ENCODE measurements at places on chromosomes 13 and 19.

DNA sequence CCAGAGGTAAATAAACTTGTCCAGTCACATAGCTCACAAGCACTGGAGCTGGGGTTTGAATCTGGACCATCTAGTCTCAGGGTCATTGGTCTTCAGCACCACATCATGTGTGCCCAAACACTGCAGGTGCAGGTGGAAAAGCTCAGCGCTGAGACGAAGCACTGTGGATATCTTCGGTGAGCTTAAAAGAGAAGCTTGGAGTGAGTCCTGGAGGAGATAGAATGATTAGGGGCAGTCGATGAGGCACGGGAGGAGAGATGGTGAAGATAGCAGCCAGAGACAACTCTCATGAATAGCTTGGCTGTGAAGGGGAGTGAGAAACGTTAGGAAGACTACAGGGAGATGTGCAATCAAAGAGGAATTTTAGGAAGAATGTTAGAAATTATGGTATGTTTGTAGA lies 389.3 kb downstream of the FGF9 start:
- no peak for DNase-seq

- DNase-seq, result no peak
These were observed 5.7 kb downstream of the ZNF574 start for GRCh38 chr19:42081584-42082203.

- DNase-seq, result no peak
These were observed 43.6 kb downstream of the ARHGAP35 start for GRCh38 chr19:46904114-46905060.

DNA sequence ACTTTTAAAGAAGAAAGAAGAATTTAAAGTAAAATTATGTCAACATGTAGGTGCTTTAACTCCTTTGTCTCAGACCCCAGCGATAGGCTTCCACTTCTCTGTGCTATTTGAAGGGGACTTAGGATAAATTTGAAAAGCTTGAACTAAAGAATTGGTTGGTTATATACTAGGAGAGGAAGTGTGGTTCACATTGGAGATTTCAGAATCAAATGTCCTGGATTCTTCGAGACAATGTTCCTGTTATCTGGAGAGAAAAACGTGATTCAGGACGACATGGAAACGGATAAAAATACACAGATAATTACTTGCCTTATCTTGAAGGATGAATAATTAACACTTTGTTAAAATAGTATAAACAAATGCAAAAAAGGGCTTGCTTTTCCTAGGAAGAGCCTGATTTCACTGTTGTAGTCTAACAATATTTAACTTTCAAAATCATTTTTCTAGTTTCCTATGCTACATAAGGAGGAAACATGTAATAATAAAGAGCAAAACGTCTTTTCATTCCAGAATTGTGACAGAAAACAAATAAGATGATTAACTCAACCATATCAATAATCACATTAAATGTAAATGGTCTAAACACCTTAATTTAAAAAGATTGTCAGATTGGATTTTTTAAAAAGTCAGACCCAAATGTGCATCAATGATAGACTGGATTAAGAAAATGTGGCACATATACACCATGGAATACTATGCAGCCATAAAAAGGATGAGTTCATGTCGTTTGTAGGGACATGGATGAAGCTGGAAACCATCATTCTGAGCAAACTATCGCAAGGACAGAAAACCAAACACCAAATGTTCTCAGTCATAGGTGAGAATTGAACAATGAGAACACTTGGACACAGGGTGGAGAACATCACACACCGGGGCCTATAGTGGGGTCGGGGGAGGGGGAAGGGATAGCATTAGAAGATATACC lies 724 bp upstream of the ZNF780A start:
- DNase-seq, result no peak

- no peak for DNase-seq
These were observed 21.2 kb downstream of the RCN3 start for GRCh38 chr19:49549045-49549444.

GRCh38 chr19:49315111-49315510 lies 9.9 kb downstream of the SLC6A16 start:
- DNase-seq, result no peak

GRCh38 chr19:2726904-2727639 lies 5.9 kb upstream of the DIRAS1 start:
- DNase-seq, result no peak

- no peak for DNase-seq
These were observed 128.8 kb downstream of the ATP11A start for GRCh38 chr13:112818698-112819045.

DNA sequence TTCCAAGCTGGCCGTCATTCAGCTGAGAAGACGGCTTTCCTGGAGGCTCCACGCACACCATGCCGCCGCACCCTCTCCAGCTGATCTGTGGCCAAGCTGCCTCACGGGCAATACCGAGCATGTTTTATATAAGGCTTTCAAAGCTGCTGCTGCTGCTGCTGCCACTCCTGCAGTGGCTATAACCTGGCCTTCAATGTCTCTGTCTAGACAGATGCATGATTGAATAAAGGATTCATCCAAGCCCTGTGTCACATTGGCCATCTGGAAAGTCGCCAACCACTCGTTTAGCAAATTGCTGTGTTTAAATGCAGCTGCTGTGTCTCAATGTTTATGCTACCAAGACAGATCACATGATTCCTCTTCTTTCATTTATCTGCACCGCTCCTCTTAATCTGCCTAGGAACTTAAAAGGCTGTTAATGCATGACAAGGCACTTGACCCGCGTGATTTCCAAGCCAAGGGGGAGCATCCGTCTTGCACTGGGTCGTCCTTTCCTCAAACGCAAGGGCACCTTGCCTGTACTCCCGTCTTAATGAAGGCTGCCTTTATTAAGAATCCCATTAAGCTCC lies 114.3 kb downstream of the TEX26 start:
- DNase-seq, result no peak

DNA sequence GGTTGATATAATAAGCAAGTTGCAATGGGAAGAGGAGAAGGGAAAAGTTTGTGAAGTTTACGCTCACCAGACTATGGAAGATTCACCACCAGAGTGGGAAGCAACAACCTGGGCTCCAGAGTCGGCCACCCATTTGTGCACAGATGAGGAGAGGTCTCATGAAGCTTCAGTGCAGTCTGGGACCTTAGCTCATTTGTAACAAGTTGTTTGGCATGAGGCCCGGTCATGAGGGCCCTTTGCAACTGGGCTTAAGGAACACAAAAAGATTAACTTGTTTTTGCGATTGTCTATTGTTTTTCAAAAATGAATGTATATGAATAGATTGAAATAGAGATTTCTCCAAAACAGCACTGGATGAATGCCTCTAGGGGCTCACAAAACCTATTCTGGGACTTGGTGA lies 94.2 kb downstream of the ZNF737 start:
- no peak for DNase-seq

DNA sequence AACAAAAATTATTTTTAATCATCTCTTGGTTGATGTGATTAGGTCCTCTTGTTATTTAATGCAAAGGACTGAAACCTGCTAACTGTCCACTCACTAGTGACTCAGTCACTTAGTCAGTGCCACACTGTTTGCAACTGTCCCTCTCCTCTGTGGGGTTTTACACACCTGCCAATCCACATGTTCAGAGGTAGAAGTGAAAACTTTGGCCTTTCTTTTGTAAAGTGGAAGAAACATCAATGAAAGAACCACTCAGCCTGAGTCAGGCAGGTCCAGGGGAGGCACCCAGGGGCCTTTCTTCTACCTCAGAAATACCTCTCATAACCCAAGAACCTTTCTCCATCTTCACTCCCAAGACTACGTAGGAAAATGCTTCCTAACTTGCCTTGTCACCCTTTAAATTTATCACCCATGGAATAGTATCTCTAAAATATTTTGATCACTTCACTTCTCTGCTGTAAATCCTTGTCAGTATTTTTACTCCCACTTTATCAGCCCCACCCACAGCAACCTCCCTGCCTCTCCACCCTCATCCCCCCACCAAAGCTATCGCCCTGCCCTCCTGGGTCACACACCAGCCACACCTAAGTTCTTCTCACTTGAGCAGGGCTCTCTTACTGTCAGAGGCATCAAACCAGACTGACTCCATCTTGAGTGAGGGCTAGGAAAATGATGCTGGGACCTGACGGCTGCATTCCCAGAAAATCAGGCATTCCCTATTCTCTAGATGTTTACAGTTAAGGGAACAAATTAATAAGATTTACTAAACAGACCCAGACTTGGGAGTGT lies 29.6 kb upstream of the EEF1AKMT1 start:
- no peak for DNase-seq

DNA sequence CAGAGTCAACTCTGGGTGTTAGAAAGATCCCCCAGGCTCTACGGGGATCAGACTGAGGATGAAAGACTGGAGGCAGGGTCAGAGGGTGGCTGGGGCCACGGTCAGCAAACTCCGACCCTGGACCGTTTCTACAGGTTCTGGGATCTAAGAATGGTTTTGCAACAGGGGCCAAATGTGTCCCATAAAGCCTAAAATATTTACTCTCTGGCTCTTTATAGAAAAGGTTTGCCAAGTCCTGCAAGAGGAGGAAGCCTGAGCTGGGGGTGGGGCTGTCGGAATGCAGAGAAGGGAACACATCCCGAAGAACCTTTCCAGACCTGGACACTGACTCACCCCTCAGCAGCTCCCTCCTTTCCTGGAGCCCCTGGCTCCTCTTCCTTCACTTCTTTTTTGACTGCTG lies 20.7 kb downstream of the LIG1 start:
- DNase-seq, result no peak

DNA sequence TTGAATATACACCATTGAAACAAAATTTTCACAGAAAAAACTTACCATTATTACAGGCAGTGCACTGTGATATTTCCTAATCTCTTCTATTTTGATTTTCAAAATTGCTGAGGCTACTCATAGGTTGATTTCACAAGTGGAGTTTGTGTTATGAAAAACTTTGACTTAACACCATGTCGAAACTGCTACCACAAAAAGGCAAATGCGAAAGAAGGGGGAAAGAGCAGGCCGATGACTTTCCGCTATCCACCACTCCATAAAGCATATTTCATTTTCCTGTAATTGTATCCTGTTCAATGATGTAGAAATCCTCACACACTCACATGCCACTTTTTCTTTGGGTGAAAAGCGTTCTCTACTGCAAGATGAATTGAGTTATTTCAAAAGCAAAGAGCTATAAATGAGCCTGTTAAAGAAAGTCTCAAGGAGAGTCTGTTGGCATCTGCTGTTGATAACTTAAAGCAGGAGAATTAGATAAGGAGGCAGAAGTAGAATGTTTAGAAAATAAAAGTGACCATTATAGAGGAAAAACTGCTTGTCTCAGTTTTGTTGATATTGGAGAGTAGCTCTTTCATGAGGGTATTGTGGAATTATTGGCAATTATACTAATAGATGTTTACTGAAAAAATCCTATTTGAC lies 18.8 kb downstream of the KL start:
- no peak for DNase-seq

- no peak for DNase-seq
These were observed 48.1 kb downstream of the ZC3H13 start for GRCh38 chr13:46004491-46004890.

DNA sequence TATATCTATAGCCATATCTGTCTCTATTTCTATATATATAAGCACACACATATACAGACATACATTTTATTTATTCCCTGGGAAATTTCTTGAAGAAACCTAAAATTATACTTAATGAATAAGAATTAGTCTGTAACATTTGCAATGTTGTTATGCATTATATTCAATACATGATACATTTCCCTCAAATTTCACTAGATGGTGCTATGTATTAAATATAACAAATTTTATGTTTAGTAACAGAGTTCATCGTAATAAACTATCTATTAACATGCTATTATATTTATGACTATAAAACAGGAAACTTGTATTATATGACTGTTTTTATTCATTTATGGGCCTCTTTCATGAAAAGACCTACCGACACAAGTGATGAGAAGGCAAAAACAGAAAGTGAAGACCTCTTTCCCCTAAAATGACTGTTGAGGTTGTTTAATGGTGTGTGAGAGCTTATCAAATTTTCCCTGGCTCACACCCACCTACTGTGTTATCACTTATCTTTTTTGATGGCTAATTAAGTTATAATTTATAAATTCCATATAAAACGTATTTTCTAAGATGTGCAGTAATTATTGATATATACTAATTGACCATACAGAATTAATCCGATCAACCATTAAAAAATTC lies 881.9 kb downstream of the SLITRK6 start:
- DNase-seq, result no peak

DNA sequence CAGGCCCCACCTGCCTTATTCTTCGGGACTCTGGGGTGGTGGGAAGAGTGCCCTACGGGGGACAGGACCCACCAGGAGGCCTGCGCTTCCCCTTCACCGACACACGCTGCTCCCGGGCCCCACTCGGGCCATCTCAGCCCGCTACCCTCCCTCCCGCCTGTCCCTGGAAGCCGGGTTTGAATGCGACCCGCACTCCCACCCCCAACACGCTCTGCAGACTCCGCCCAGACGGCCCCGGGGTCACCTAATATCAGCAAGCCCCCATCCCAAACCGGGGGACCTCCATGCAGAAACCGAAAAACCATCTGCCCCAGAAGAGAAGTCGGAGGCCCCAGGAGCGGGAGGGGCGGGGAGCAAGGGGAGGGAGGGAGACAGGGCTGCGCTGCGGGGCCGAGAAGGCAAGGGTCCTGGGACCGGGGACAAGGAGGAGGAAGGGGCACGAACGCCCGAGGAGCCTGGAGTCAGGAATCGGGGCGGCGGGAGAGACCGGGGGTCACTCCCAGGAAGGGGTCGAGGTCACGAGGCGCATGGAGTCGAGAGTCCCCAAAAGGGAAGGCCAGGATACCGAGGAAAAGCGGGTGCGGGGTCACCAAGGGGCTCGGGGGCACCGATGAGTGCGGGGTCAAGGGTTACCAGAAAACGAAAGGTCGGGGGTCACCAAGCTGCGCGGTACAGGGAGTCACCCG lies 766 bp downstream of the SBNO2 start:
- no peak for DNase-seq

DNA sequence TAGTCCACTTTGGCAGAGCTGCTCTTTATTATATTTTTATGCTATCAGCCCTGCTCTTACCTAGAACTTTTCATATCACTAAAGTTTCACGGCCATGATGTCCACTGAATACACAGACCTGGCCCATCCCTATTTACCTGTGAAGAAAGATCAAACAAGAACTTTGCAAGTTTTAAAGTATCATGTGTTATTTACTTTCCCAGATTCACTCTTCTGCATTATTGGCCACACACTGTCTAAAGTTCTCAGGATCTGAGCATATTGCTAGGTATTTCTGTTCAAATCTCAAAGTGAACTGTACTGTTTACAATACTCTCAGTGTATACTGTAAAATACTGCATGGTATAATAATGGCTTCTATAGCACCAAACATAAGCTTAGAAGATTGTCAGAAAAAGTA lies 405.2 kb downstream of the KLF12 start:
- DNase-seq, result no peak

GRCh38 chr13:23703246-23703860 lies 133.1 kb downstream of the TNFRSF19 start:
- no peak for DNase-seq

DNA sequence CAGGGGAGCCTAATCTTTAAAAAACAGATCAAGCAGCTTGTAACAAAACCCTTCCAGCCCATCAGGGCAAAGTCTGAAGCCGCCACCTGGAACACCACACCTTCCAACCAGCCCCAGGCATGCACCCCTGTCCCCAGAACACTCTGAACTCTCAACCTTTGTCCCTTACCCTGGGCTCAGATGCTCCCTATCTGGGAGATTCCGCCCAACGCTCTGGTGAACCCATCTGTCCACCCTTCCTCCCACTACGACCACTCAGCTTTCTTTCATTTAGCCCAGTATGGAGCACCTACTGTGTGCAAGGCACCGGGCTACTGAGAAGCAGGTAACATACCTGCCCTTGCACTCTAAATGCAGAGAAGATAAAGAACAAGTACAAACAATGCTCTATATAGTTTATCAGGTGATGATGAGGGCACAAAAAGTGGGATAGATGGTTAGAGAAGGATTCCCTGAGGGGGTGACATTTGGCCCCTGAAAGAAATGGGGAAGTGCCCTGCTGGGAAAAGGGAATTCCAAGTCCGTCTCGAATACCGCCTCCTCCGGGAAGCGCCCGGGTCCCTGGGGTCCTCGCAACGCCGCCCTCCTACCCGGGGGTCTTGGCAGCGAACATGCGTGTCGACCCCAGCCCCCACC lies 629 bp downstream of the PEPD start:
- DNase-seq, result no peak

Measured in GM12864 (cell line).